ENCODE measurements at places on chromosomes 1 and 21.

DNA sequence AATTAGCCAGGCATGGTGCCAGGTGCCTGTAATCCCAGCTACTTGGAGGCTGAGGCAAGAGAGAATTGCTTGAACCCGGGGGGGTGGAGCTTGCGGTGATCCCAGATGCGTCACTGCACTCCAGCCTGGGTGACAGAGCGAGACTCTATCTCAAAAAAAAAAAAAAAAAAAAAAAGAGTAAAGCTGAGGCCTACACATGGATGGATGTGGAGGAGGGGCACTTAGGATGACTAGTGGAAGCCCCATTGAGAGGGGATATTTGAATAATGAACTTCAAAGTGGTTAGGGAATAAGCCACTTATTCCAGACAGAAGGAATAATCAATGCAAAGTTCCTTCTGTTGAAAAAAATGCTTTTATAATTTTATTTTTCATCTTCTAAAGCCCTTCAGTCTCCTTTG lies 51.4 kb downstream of the PTBP2 start:
- no peaks in the 10 kb centered on the region for H3K27me3 ChIP-seq
- no peaks in the 10 kb centered on the region for H3K4me1 ChIP-seq
- no peak overlapping the region for H3K4me3 ChIP-seq

DNA sequence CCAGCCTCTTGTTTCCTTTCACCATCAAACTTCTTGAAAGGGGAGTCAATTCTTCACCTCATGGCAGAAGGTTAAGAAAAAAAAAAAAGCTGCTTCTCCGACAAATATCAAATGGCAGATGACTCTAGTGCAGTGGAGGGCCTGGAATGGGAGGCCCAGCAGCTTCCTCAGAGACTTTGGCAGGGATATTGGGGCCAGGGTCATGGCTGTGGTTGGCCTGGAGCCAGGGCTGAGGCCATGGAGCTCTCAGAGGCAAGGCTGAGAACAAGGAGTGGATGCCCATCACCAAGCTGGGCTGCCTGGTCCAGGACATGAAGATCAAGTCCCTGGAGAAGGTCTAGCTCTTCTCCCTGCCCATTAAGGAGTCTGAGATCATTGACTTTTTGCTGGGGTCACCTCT lies 18.7 kb downstream of the MTF1 start:
- H3K27me3 ChIP-seq, result no peaks in the 10 kb centered on the region
- H3K4me1 ChIP-seq, result no peaks in the 10 kb centered on the region
- H3K27ac ChIP-seq, result no peak overlapping the region
- H3K4me3 ChIP-seq, result no peak overlapping the region

- H3K4me1 ChIP-seq, result peaks cover 26% of the 10 kb centered on the region
- H3K36me3 ChIP-seq, result no peaks in the 10 kb centered on the region
- no peak for DNase-seq
- no peak overlapping the region for H3K4me3 ChIP-seq
- H3K27me3 ChIP-seq, result no peaks in the 10 kb centered on the region
Measured at GRCh38 chr1:93738075-93738622, 56.5 kb upstream of the BCAR3 start.

GRCh38 chr1:209341146-209341545 lies 242.4 kb upstream of the CAMK1G start:
- H3K27ac ChIP-seq, result no peak overlapping the region
- DNase-seq, result no peak
- no peak overlapping the region for H3K4me3 ChIP-seq
- H3K27me3 ChIP-seq, result no peaks in the 10 kb centered on the region
- H3K36me3 ChIP-seq, result no peaks in the 10 kb centered on the region

DNA sequence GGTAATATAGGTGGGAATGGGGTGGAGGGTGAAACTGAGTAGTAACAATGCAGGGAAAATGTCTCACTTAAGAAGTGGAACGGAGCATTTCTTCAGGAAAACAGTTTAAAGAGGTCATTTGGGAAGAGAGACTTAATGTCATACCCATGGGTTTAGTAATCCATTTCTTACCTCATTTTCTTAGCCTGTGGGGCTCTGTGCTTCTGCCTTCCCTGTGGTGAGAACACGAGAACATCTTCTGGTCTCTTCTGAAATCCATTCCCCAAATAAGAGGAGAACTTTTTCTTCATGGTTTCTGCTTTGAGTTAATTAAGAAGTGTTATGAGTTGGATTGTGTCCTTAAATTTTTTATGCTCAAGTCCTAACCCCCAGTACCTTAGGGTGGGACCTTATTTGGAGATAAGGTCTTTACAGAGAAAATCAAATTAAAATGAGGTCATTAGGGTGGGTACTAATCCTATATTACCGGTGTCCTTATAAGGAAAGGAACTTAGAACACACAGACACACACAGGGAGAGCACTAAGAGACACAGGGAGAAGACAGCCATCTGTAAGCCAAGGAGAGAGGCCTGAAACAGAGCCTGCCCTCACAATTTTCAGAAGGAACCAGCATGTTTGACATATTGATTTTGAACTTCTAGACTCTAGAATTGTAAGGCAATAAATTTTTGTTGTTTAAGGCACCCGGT lies 5.4 kb downstream of the CCDC190 start:
- no peak for DNase-seq
- H3K27me3 ChIP-seq, result no peaks in the 10 kb centered on the region
- peaks cover 6% of the 10 kb centered on the region for H3K4me1 ChIP-seq
- H3K36me3 ChIP-seq, result no peaks in the 10 kb centered on the region
- H3K4me3 ChIP-seq, result no peak overlapping the region
- no peak overlapping the region for H3K27ac ChIP-seq

- no peaks in the 10 kb centered on the region for H3K36me3 ChIP-seq
- DNase-seq, result no peak
- H3K4me3 ChIP-seq, result no peak overlapping the region
- H3K27ac ChIP-seq, result no peak overlapping the region
- no peaks in the 10 kb centered on the region for H3K27me3 ChIP-seq
Measured at GRCh38 chr1:60141276-60141675, 67.7 kb upstream of the C1orf87 start.

DNA sequence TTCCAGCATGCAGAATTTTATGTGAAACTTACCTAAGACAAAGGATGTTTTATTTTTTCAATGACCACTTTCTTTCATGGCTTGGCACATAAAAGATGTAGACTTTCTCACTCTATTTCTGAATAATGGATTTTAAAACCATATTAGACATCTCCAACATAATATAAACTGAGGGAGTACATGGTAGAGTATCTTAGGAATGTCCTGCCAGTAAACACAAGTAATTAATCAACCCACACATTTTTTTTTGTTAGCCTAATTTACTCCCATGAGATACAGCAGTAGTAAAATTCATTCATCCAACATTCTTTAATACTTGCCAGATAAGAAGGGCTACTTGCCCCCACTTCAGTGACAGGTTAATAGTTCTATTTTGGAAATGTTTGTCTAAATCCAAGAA lies 235.4 kb upstream of the ADAMTS5 start:
- H3K4me3 ChIP-seq, result no peak overlapping the region
- no peaks in the 10 kb centered on the region for H3K4me1 ChIP-seq
- no peaks in the 10 kb centered on the region for H3K36me3 ChIP-seq
- H3K27ac ChIP-seq, result no peak overlapping the region
- no peaks in the 10 kb centered on the region for H3K27me3 ChIP-seq

DNA sequence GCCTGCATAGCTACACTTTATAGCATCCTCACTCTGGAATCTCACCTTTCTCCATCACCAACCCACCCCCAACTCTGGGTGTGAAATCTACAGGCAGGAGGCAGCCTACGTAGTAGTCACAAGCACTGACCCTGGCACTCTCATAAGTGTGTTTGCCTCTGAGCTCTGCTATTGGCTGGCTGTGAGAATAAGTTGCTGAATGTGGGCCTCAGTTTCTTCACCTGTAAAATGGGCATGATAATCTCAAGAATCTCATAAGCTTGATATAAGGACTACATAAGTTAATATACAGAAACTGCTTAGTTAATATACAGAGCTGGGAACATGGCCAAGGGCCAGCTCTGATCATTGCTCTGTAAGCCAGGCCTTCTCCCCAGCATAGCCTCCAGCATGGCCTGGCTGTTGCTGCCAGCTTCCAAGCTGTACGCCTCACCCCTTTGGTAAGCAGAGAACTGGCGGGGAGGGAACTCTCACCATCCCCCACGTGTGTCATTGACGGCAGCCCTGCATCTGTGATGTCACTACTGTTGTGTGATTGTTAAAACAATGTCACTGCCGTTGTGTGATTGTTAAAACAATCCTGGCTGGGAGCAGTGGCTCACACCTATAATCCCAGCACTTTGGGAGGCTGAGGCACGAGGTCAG lies 53.3 kb downstream of the SYF2 start:
- no peaks in the 10 kb centered on the region for H3K4me1 ChIP-seq
- H3K36me3 ChIP-seq, result no peaks in the 10 kb centered on the region
- DNase-seq, result no peak
- no peaks in the 10 kb centered on the region for H3K27me3 ChIP-seq
- no peak overlapping the region for H3K27ac ChIP-seq

DNA sequence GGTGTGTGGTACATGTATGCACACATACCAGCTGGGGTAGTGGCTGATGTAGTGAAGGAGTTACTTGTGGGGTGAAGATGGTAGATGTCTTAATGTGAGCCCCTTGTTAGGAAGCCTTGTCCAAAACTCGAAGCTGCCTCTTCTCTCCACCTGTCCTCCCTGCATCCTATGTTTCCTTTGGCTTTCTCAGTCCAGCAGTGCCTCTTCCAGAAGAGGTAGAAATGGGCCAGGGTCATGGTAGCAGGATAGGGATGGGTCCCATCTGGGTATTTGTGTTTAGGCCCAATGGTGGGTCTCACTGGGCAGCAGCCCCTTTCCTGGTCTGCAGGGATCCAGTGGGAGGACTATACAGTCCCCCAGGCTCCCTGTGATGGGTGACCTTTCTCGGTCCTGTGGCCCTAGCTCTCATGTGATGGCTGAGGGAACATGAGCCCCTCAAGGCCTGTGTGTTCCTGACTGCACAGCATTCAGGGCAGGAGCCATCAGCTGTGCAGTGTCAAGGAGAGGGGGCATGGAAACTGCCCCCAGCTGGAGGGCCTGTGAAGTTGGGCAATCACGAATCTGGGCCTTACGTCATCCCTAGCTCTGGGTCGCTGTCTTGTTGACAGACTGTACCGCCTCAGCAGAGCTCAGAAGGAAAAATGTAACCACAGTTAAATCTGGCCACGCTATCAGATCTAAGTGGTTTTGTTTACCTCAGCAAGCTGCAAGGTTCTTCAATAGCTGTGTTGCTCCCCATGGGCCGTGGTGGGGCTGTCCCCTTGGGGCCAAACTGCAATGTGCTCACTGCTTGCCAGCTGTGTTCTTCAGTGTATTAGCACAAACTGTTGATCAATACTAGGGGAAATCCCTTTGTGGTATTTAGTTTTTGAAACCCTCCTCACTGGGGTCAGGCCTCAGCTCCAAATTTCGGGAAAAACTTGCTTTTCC lies 82.7 kb downstream of the NOS1AP start:
- H3K4me3 ChIP-seq, result no peak overlapping the region
- H3K27ac ChIP-seq, result peak overlapping the region; percentile 36
- H3K36me3 ChIP-seq, result no peaks in the 10 kb centered on the region
- DNase-seq, result peak; percentile 17
- H3K4me1 ChIP-seq, result no peaks in the 10 kb centered on the region

GRCh38 chr1:203373002-203373401 lies 22.1 kb upstream of the FMOD start:
- no peaks in the 10 kb centered on the region for H3K27me3 ChIP-seq
- H3K36me3 ChIP-seq, result no peaks in the 10 kb centered on the region
- no peak overlapping the region for H3K4me3 ChIP-seq
- H3K27ac ChIP-seq, result no peak overlapping the region

- no peak overlapping the region for H3K27ac ChIP-seq
- no peaks in the 10 kb centered on the region for H3K36me3 ChIP-seq
- H3K4me1 ChIP-seq, result peaks cover 24% of the 10 kb centered on the region
- DNase-seq, result no peak
- H3K4me3 ChIP-seq, result no peak overlapping the region
- H3K27me3 ChIP-seq, result peaks cover 95% of the 10 kb centered on the region
Measured at GRCh38 chr1:10789047-10789791, 7.2 kb downstream of the CASZ1 start.

DNA sequence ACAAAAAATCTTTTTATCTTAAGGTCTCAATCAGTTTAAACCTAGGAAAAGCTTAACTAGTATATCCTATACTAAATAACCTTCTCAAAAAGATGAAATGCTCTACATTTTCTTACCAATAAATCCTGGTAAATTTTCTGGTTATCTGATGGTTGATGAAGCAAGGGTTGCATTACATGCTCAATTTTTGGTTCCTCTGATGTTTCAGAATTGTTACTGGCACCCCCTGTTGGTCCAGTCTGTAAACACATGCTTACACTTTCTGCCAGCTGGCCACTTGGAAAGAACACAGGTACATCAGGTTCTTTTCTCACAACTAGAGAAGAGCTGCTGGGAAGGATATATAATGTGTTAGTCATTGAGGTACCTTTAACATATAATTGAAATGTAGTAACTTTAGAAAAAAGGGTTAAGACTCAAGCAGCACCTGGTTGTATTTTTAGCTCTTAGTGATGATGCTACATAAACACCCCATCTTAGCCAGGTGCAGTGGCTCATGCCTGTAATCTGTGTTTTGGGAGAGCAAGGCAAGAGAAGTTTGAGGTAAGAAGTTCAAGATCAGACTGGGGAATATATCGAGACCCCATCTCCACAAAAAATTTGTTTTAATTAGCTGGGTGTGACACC lies 30.9 kb upstream of the TAL1 start:
- no peaks in the 10 kb centered on the region for H3K4me1 ChIP-seq
- H3K4me3 ChIP-seq, result no peak overlapping the region
- no peaks in the 10 kb centered on the region for H3K36me3 ChIP-seq
- H3K27me3 ChIP-seq, result no peaks in the 10 kb centered on the region

GRCh38 chr1:1432951-1433803 lies 2.3 kb upstream of the VWA1 start:
- DNase-seq, result peak; percentile 57
- peak overlapping the region; percentile 89 for H3K27ac ChIP-seq
- H3K27me3 ChIP-seq, result no peaks in the 10 kb centered on the region

DNA sequence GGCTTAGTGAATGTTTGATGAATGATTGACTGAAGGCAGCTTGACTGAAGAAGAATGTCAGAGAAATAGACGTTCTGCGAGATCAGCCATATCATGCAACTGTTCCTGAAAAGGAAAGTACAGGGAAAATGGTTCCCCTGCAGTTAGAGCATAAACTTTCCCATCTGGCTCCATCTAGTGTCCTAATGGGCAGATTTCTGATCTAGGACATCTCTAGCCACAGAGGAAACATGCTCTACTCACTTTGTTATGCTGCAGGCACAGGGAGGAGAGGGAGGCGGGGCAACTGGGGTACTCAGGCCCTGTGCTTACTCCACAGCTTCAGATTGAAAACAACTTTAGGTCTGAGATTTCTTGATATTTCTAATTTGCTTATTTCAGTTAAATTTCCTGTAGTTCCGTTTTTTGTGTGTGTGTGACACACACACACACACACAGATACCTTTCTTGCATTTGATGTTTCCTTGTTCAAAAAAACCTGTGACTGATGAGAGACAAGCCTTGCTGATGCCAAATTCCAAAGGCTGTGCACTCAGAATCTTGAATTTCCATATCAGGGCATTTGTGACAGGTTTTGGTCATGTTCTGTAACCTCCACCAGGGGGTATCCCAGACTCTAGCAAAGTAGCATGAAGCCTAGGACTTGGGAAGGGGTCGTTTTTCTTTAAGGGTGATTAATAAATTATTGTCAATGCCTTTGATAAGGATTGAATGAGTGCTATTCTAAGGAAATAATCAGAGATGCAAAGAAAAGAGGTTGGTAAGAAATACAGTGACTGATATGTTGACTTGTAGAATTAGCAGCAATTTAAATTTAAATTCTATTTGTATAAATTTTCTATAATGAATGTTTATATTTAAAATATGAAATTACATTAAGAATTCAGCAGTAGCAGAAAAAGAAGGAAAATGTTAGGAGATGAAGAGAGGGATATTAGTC lies 139.7 kb upstream of the BEND5 start:
- H3K4me3 ChIP-seq, result no peak overlapping the region
- DNase-seq, result no peak
- H3K27me3 ChIP-seq, result no peaks in the 10 kb centered on the region
- no peak overlapping the region for H3K27ac ChIP-seq
- no peaks in the 10 kb centered on the region for H3K36me3 ChIP-seq
